ENCODE measurements at places on chromosomes 11 and 22.

- DNase-seq: peak; percentile 7
Observed at GRCh38 chr11:10628508-10629236, 60.2 kb upstream of the LYVE1 start.

- DNase-seq: no peak
Observed at GRCh38 chr22:27183474-27183873, 526.1 kb downstream of the MIAT start.

GRCh38 chr11:66659763-66660162, 17.9 kb downstream of the RBM4B start:
- no peak for DNase-seq

DNA sequence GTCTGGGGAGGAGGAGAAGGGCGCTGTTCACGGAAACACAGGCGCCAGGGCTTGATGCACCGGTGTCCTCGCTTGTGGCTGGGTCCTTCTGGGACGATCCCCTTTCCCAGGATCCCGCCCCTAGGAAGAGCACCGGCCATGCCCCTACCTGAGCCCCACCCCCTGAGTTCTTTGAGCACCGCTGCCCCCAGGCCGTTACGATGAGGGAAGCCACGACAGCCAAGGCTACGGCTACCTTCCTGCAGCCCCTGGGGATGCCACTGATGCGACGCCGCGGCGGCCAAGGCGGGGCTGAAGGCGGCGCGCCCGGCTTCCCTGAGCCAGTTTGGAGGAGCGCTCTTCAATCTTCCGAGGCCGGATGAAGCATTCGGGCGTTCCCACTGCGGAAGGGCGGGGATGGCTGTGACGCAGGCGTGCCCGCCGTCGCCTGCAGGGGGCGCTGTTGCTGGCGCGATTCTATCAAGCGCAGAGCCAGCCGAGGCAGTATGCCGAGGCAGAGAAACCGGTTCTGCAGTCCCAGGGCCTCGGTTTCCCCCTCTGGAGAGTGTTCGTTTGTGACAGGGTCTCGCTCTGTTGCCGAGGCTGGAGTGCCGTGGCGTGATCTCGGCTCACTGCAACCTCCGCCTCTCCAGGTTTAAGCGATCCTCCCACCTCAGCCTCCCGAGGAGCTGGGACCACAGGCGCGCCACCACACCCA, 9.7 kb upstream of the NEFH start:
- DNase-seq: peak; percentile 69

- no peak for DNase-seq
Observed at GRCh38 chr22:33020721-33021120, 37.5 kb downstream of the SYN3 start.

DNA sequence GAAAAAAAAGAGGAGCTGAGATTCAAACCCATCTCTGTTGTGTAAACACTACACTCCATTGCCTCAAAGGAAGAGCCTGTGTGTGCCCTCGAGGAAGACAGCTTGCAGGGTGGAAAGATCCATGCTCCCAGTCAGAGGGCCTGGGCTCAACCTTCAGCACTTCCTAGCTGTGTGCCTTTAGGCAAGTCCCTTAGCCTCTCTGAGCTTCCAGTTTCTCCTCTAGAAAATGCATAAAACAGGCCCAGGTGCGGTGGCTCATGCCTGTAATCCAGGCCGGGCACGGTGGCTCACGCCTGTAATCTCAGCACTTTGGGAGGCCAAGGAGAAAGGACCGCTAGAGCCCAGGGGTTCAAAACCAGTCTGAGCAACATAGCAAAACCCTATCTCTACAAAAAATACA, 4.6 kb upstream of the ARFGAP2 start:
- no peak for DNase-seq

GRCh38 chr22:30196141-30196879, 50.2 kb downstream of the LIF start:
- DNase-seq: peak; percentile 96

DNA sequence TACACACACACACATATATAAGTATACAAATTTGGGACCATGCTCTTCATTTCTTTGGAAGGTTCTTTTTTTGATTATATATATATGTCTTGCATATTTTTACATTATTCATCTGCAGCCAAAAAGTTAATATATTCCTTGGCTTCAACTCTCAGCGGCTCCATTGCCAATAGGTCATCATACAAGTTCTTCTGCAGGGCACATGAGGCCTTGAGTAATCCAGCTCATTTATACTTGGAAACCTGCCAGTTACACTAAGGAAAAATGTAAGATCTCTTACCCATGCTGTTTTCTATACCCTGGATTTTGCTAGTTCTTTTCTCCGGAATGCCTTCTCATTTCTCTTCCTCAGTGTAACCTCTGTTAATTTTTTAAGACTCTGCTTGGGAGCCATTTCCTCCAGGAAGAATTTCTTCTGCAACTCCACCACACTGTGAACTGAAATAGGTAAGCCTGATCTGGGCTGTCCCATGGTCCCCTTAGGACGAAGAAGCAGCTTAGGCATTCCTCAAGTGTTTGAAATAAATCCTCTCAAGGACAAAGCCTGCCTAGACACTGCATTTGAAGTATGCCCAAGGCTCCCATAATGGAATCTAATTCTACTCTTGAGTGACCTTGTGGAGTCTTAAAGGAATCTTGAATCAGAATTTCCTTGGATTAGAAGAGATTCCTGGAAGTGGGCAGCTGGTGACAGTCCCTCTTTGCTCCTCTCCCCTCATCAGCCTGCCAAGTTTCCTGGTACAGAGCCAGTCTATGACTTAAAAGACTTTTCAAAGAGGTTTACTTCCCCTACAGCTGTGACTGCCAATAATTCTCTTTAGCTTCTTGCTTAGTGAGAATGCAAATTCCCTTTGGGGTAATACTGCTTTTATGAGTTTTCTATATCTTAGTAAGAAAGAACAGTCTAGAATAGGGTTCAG, 182.8 kb downstream of the C11orf87 start:
- DNase-seq: no peak

DNA sequence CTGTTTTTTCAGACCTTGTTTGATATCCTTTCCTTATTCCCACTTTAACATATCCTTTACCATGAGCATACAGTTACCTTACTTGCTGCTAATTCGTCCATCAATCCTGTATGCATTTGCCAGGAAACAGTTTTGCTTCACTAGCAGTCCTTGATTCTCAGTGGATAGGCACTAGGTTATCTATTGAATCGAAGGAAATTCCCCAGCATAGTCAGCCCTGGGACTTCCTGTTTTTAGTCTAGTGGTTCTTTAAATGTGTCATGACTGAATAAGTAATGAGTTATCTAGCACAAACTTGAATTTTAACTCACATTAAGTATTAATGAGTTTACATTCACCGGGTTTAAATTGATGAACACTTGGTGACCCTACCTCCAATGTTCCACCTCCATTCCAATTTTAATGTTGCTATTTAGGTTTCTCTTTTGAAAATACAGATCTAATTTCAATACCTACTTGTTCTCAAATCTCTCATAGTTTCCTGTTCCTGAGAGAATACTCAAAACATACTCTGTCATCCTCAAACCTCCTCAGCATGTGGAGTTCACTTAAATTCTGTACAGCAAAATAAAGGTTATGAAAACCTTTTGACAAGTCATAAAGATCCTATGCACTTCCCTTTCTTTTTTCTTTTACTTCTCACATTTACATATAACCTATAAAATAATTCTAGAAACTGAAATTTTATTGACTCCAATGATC, 1375.1 kb upstream of the TENM4 start:
- no peak for DNase-seq

- no peak for DNase-seq
Observed at GRCh38 chr11:43943931-43944751, 1.7 kb downstream of the C11orf96 start.

- DNase-seq: no peak
Observed at GRCh38 chr11:117195258-117195657, 3.9 kb upstream of the TAGLN start.

- no peak for DNase-seq
Observed at GRCh38 chr11:39683288-39683950, 1776.0 kb downstream of the LRRC4C start.

DNA sequence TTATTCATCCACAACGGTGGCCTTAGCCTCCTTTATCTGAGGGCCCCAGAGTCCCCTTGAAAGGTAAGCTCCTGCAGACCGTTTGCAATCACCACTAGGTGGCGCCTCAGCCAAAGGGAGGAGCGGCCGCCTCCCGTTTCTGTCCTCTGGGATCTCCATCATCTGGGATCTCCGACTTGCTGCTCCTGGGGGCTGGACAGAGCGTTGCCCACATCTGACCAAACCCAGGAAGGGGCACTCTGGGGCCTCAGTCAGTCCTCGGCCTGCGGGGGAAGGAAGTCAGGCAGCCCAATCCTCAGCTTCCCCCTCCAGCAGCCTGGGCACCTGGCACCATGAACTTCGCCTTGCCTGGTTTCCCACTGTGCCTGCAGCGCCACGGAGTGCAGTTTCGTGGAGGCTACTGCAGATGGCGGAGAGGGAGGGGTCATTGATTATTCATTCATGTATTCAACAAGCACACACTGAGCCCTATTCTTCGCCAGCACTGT, 23.5 kb downstream of the TP53I11 start:
- DNase-seq: peak; percentile 30

- peak; percentile 15 for DNase-seq
Observed at GRCh38 chr11:77418155-77418970, 55.5 kb downstream of the PAK1 start.

GRCh38 chr11:34299284-34299972, 58.4 kb downstream of the ABTB2 start:
- DNase-seq: no peak

Data from NCI-H510A treated with DMSO at 0.1 percent for 48 hours (cell line).